Tibial artery (tissue), 4 donors: ENCODE measurements at places on chromosomes 7 and 10.

- no peak for DNase-seq
These were observed 199.0 kb downstream of the GPR37 start for GRCh38 chr7:124566583-124566982.

- DNase-seq: no peak
These were observed 157.3 kb upstream of the MTPN start for GRCh38 chr7:136134503-136134902.

GRCh38 chr7:121235201-121235600 is 93.6 kb upstream of the WNT16 start:
- DNase-seq: no peak

- DNase-seq: no peak
These were observed 327.9 kb upstream of the SORCS1 start for GRCh38 chr10:107492389-107492788.

GRCh38 chr10:77711683-77712049 is 74.1 kb upstream of the KCNMA1 start:
- DNase-seq: no peak

DNA sequence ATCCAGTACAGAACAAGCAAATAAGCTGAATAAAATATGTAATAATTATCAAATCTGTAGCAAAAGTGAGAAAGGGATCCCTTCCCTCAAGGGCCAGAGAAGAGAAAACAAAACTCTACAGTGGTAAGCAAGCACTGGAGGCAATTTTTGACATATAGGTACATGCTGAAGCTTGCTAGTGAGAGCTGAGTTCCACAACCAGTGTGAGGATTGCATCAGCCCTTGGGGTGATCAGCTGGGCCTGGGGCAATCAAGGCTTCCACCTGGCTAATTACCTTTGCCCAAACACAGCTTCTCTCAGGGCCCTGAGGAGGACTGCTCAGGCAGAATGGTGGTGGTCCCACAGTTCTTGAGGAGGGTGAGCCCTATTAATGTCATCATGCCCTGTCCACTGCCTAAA is 134.4 kb upstream of the DLX6 start:
- no peak for DNase-seq

DNA sequence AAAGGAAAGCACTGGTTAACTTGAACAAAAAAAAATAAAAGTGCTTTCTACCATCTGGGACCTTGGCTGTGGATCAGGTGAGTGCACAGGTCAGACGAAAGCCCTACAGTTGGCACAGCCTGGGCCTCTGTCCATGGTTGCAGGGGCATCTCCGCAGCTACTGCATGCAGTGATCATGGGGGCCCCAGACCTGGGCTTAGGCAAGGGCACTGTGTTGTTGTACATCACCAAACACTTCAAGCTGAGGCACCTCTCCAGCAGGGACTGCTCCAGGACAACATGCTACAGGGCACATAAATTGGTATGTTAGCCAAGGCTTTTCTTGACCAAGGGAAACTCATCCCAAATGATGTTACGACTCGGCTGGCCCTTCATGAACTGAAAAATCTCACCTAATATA is 23.5 kb downstream of the KLHL7 start:
- DNase-seq: no peak

GRCh38 chr10:127151981-127152699 is 44.3 kb downstream of the INSYN2A start:
- DNase-seq: no peak

DNA sequence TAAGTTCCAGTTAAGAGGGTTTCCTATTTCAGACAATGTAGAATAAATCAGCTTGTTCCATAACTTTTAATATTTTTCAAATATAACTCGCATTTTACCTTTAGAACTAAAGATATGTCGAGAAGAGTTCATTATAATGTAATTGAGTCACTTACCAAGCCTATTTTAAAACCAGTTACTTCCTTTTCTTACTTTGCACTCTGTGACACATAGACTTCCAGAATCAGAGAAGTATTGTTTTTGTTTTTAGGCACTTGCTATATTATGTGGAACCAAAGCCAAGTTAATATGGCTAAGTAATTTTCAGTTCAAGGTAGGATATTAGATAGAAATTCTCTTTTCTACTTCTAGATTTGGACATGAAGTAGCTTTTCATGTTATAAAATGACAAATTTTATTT is 182.7 kb upstream of the PRPS1L1 start:
- no peak for DNase-seq

DNA sequence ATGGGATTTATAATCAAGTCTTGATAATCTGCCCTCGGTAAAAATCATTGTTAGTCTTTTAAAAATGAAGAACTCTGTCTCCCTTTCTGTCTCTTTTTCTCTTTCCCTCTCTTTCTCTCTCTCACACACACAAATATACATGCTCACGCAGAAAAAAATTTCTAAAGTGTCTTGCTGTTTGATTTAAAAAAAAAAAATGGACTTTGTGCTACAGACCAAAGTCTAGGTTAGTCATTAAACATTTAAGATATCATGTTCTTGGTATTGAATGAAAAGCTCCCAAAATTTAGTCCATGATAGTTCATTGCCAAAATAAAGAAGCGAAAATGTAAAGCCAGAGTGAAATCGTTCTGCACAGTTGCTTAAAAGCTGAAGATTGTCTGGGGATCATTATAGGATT is 665.8 kb downstream of the SORCS1 start:
- no peak for DNase-seq

DNA sequence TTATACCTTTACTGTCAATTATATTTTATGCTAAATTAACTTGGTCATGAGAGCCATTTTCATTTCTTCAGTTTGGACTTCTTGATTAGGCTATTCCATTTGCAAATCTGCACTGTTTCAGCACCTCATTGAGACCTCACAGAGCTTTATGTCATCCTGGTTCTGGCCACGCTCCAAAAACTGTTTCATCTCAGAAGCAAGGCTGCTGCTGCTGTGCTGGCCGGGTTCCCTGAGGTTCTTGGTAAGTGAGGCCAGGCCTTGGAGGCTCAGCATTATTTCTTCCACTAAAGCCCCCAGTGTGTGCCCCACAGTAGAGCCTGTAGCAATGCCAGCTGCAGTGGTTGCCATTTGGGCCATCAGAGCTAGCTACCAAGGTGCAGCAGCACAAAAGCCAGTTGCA is 7.8 kb upstream of the ZNF485 start:
- DNase-seq: no peak

DNA sequence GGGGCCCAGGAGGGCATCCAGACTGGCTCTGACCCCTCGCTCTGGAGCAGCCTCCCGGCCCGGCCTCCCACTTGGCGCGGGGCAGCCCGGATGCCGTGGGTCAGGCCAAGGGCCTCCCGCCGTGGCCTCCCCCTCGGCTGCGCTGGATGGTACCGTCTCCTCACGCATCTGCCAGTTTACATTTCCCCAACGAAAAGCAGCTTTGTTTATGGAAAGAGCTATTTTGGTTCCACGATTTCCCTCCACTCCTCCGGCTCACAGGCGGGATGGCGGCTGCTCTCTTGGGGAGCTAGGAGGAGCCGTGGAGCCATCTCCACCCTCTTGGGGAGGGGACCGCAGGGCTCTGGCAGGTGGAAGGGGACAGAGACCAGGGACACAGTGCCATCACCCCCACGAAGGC is 93.2 kb upstream of the MYL10 start:
- no peak for DNase-seq

GRCh38 chr7:26284995-26285632 is 6.5 kb upstream of the SNX10 start:
- no peak for DNase-seq

GRCh38 chr7:99036546-99037111 is 107.3 kb downstream of the SMURF1 start:
- DNase-seq: peak; percentile 86

DNA sequence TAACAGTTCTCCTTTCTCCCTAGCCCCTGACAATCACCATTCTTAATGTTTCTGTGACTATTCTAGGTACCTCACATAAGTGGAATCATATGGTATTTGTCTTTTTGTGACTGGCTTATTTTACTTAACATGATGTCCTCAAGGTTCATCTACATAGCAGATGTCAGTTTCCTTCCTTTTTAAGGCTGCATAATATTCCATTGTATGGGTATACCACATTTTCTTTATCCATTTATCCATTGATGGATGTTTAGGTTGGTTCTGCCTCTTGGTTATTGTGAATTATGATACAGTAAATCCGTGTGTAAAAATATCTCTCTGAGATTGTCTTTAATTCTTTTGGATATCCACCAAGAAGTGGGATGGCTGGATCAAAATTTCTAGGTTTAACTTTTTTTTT is 13.2 kb downstream of the BBS9 start:
- DNase-seq: no peak

- DNase-seq: no peak
These were observed 32.1 kb downstream of the IGF2BP3 start for GRCh38 chr7:23438171-23438570.
